ENCODE measurements at places on chromosomes 1 and 21.

- DNase-seq, result no peak
Observed at GRCh38 chr1:25757846-25758185, 42.2 kb upstream of the SELENON start.

DNA sequence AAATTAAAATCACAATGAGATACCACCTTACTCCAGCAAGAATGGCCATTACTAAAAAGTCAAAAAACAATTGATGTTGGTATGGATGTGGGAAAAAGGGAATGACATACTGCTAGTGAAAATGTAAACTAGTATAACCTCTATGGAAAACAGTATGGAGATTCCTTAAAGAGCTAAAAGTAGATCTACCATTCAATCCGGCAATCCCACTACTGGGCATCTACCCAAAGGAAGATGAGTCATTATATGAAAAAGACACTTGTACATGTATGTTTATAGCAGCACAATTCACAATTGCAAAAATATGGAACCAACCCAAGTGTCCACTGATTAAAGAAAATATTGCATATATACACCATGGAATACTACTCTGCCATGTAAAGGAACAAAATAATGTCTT lies 37.2 kb downstream of the SUSD4 start:
- DNase-seq, result no peak

- no peak for DNase-seq
Observed at GRCh38 chr1:218464871-218465270, 119.7 kb downstream of the TGFB2 start.

GRCh38 chr1:220828179-220828490 lies 41.4 kb downstream of the MTARC1 start:
- DNase-seq, result no peak

DNA sequence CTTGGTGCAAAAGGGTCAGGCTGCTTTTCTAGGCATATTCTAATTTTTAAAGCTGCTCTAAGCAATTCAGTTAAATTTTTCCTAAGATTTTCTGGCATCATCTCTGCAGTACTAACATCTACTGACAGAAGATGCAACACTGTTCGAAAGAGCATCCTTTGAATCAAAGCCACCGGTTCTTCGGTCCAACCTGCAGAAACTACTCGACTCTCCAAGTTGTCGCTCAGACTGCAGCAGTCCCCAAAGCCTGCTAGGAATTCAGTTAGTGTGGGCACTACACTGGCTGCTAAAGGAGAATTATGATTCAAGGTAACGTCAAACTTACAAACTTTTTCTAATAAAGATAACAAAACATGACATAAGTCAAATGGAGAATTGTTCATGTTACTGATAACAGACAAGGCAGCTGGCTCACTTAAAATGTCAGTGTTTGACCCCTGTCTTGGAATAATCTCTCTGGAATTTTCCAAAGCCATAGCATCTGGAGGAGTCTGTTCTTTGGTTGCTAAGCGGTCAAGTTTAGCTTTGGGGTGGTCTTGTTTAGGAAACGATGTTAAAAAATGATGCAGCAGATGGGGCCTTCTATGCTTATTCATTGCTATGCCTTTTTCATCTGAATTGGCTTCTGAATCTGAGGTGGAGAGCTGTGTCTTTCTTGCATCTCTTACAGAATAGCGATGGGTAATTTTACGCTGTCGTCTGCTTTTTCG lies 56.9 kb downstream of the LYST start:
- no peak for DNase-seq

DNA sequence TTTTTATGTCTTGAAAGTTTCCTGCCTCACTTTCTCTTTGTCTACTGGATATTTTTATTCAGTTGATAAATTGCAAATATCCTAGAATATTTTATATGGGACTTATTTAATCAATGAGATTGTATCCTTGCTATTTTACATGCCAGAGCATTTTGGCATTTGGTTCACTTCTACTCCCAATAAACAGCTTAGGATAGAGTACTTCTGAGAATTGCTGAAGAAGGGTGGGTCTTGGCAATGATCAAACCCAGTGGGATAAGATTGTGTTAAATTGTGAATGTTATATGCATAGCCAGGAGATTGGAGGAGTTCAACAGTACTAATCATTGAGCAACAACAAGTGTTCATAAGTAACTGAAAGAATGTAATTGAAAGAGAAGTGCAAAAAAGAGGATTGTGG lies 60.1 kb downstream of the SDCCAG8 start:
- DNase-seq, result no peak

GRCh38 chr1:183318433-183318832 lies 99.7 kb downstream of the NMNAT2 start:
- no peak for DNase-seq

All from stimulated activated naive CD4-positive, alpha-beta T cell (primary cell).